CD4-positive, alpha-beta memory T cell (primary cell): ENCODE measurements at places on chromosomes 4 and X.
A peak's percentile ranks its signal among the peaks of the same experiment; 100 is the strongest.

- DNase-seq: no peak
Measured at GRCh38 chr4:82645936-82646565, 84.3 kb upstream of the TMEM150C start.

DNA sequence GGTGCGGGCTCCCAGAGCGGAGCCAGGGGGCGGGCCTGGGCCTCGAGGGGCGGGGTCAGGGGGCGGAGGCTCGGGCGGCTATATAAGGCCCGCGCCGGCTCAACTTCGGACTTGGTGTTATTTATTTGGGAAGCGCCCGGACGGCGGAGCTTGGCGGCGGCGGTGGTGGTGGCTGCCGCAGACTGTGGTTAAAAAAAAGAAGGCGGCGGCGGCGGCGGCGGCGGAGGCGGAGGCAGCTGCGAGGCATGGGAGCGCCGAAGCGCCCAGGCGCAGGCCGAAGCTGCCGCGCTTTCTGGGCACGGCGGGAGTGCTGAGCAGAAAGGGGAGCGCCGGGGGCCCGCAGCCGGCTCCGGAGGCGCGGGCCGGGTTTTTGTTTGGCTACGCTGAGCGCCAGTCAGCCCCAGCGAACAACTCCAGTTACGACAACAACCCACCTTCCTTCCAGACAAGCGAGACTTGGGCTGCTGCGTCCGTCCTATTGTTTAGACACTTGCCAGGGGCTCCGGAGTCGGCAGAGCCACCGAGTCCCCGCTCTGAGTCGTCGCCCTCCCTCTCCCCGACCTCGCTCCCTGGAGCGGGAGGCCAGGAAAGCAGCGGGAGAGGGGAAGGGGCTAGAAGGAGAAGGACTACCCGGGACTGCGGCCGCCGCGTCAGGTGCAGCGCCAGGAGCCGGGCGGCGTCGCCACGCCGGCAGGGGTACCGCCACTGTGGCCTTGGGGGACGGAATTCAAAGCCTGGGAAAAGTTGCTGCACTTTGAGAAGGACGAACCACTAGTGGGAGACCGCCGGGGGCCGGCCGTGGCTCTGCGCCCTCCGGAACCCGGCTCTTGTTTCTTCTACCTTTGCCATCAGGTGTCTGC is at the start of gene SLIT2:
TSS of gene SLIT2 (plus strand) at position 110 of the 860 bp plus-strand sequence. CDS start 1,911 bp downstream, outside the sequence.
- DNase-seq: no peak

DNA sequence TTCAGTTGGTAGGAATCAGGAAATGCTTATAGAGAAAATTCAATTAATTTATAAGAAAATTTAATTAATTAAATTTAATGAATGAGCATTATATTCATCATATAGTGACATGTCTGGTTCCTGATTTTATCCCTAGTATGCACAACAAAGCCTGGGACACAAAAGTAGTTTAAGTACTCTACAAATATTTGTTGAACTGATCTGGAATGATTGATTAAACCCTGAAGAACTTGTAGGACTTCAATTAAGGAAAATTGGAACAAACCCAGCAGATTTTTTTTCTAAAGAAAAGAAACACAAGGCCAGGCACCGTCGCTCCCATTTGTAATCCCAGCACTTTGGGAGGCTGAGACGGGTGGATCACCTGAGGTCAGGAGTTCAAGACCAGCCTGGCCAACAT is 4.5 kb upstream of the APELA start:
- no peak for DNase-seq

DNA sequence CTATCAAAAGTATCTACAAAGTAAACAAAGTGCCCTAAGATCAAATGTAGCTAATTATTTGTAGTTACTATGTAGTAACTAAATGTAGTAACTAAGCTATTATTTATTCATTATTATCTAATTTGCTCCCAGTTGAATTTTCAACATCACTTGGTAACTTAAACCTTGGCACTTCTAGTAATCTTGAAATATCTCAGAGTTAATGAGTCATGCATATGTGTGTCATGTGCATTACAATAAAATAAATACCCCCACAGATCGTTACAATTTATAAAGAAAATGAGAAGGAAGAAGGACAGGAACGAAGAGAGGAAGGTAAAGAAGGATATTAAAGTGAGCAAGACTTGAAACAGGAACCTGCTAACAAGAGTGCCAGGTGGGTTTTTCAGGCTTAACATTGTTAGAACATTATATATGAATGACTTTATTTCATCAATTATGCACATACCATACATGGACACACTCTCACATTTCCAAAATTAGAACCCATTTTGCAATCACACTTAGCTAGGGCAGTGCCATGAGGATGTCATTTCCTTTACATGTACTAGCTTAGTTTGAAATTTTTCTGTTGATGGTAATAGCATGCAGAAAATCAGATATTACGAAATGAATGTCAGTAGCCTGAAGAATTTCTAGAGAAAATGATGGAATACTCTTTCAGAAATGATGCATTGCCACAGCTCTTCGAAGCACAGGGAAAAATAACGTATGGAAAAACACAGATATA is 1670.4 kb upstream of the AGA start:
- no peak for DNase-seq

- no peak for DNase-seq
Measured at GRCh38 chr4:16672421-16672820, 226.0 kb downstream of the LDB2 start.

DNA sequence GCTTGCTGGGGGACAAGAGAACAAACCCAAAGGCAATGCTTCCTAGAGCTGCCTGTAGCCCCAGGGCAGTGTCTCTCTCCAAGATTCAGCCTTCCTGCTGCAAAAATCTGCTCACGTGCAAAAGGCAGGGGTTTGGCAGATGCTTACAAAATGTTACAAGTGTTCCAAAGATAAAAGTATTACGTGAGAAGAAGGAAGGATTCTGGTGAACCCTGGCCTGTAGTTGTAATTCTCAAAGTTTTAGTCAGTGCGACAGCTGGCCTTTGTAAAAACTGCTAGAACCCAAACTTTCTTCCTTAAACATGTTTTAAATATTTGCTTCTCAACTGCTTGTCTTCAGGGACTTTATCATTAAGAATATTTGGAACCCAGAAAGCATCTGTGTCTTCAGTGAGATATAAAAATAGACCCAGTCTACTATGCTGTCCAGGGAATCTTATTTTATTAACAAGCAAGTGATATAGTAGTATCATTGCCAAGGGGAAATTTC is 232.3 kb downstream of the FRMPD4 start:
- DNase-seq: no peak

- no peak for DNase-seq
Measured at GRCh38 chr4:6502147-6502546, 29.7 kb upstream of the PPP2R2C start.

GRCh38 chr4:72352711-72353110 is 216.3 kb downstream of the ADAMTS3 start:
- no peak for DNase-seq

- no peak for DNase-seq
Measured at GRCh38 chr4:97153042-97153441, 990.2 kb downstream of the STPG2 start.

DNA sequence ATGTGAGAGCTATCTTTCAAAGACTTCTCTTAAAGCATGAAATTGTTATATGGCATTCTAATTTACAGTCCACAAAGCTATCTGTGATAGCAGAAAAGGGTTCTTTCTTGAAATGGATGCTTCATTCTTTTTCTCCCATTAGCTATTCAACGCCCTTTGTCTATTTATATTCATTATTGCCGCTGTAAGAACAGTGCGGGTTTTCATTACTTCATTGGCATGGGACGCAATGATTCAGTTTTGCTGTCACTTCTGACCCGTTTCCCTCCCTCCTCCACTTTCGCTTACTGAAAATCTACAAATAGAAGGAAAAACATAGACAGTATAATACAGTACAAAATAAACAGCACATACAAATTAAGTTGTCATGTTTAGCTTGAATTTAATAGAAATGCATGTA is 394.6 kb downstream of the PCDH7 start:
- DNase-seq: no peak

GRCh38 chrX:53422861-53423306 is at the start of gene RIBC1:
TSS of gene RIBC1 (plus strand) at chrX:53422873. CDS start at chrX:53426277, 3,404 bp downstream.
- no peak for DNase-seq

- DNase-seq: no peak
Measured at GRCh38 chr4:145884775-145885174, 53.8 kb downstream of the ZNF827 start.

DNA sequence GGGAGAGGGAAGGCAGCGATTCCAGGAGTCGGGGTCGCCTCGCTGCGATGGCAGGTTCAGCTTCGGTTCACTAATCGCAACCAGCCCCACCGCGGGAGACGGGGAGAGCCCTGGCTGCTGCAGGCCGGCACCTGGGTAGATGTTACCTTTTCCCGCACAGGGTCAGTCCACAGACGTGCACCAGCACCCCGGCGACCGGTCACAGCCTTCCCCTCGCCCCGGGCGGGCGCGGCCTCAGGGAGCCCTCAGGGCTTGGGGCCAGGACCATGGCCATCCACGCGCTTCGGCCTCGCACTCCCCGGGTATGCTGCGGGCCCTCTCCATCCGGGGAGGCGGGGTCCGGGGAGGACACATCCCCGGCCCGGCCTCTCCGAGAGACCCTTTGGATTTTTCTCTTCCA is 26.1 kb upstream of the EXOC1L start:
- DNase-seq: no peak

- no peak for DNase-seq
Measured at GRCh38 chr4:73438582-73439215, 2.7 kb downstream of the AFP start.

- DNase-seq: no peak
Measured at GRCh38 chr4:135244056-135244455, 1042.5 kb upstream of the PABPC4L start.

GRCh38 chrX:69083361-69083760 is 81.9 kb downstream of the PJA1 start:
- DNase-seq: no peak

DNA sequence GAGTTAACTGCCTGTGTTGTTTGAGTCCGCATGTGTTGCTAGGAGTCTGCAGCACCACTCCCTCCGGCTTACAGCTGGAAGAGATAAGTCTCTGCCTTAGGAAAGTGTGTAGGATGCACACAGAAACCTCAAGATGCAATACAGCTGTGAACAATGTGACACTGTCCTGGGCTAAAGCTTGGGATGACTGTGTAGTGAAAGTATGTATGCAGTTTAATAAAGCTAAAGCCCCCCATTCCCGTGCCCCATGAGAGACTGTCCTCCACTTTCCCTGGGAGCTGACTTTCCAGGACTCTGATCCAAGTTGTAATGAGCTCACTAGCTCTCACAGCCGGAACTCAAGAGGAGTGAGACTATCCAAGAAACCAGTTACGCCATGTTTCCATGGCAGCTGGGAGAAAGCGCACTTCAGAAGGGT is 156.6 kb upstream of the FTHL17 start:
- DNase-seq: no peak

DNA sequence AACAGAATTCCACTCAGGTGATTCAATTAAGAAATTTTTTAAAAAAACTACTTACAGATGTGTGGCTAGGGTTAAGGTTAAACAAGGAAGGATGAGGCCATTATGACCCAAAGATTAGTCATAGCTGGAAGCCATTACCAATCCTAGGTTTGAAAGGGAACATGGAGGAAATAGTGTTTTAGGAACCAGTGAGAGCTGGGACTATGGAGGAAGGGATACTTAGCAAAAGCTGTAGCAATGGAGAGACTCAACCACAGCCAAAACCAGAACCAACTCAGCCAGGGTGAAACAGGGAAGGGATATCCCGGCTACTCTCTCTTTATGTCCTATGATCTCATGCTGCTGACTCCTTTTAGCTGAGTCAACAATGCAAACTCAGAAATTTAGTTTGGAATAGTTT is 148.6 kb upstream of the CNKSR2 start:
- no peak for DNase-seq

DNA sequence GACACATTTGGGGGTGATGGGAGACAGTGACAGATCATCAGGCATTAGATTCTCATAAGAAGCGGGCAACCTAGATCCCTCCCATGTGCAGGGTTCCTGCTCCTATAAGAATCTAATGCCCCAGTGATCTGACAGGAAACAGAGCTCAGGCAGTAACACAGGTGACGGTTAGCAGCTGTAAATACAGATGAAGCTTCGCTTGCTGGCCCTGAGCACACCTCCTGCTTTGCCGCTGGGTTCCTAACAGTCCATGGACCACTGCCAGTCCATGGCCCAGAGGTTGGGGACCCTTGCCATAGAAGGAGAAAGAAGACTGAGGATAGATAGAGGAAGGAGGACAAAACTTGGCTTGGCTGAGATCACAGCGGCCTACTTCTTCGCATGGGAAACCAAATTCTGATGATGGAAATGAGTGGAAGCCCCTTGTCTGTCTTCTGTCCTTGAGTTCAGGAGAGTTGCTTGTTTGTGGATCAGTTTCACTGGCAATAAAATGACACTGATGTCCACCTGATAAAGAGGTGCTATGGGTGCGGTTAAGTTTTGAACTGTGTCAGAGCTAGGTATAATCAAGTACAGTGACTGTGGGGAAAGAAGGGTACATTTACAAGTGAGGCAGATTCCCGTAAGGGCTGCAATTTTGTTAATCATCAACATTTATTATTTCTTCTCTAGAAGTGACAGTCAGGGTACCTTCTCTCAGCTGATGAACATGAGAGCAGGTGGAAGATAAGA is 1.7 kb upstream of the TIFA start:
- DNase-seq: peak; percentile 31

DNA sequence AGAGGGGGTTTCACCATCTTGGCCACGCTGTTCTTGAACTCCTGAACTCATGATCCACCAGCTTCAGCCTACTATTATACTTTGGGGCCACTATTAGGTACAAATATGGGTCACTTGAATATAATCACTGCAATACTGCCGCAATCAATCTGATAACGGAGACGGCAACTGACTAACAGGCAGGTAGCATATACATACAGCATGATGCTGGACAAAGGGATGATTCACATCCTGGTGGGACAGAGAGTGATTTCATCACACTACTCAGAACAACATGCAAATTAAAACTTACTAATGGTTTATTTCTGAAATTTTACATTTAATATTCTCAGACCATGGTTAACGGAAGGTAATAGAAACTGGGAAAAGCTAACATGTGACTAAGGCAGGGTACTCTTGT is 10.9 kb downstream of the LRBA start:
- no peak for DNase-seq

DNA sequence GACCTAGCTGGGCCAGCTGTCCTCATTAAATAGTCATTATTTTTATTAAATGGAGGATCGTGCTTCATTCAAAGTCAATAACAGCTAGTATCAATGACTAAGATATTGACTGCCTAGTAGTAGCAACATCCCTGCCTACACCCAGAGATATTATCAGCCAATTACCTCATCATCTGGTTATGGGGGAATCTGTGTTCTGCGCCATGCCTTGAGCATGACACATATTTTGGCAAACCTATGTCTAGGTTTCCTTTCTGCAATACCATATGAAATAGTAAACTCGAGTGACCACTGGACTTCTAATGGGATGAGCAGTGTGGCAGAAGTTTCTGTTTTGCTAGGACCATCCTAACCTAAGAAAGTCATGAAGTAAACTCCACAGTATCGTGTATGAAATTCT is 50.0 kb upstream of the AADAT start:
- DNase-seq: no peak

DNA sequence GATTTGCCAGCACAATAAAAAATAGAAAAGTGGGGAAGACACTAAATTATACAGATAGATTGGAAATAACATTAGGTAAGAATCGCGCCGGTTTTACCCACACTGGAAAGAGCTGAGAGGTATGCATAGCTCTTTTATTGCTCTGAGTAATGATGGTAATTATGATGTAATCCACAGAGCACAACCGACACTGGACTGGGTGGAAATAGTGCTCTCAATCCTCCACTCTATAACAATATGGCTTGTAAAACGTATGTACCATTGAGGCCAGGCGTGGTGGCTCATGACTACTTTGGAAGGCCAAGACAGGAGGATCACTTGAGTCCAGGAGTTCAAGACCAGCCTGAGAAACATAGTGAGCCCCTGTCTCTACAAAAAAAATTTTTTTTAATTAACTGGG is 104.3 kb upstream of the RAPGEF2 start:
- DNase-seq: no peak
